ENCODE measurements at places on chromosomes 5 and 9.

- DNase-seq = no peak
Measured at GRCh38 chr5:79075646-79076426, 6.3 kb downstream of the BHMT2 start.

DNA sequence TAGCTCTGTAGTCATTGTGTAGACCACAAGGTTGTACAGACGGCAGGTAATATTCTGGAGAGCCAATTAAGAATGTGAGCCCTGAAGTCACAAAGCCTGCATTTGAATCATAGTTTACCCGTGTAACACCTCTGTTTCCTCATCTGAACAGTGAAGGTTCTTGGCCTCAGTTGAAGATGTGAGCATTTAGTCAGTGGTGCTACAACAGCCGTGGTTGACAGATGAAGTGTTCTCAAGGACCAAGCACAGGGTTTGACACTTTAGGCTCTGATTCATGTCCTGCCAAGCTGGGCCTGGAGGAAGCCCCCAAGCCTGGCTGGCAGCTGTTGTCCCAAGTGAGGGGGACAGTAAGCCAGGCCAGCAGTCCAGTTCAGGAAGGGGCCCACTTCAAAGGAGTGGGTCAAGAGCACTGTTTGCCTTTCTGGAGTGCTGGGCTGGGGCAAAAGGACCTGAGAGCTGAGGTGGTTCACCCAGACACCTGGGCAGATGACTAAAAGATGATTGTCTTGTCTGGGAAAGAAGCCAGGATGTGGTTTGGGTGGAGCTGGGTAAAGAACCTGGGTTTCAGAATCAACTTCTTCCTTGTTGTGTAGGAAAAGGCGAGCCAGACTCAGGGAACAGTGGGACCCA lies 20.7 kb downstream of the FAXDC2 start:
- no peak for DNase-seq

- DNase-seq = no peak
Measured at GRCh38 chr5:73367650-73368049, 80.9 kb downstream of the FOXD1 start.

GRCh38 chr5:61884252-61884855 lies 421.7 kb upstream of the KIF2A start:
- no peak for DNase-seq

- DNase-seq = no peak
Measured at GRCh38 chr9:87198716-87199115, 251.4 kb upstream of the GAS1 start.

All from stimulated activated CD4-positive, alpha-beta T cell treated with anti-CD3 and anti-CD28 coated beads, Interleukin-1b, Interleukin-23, amount 100 ng/mL, for 4 hours (primary cell).